ENCODE measurements at places on chromosomes 12 and 14. TPM values are rescaled to one million over a fixed set of nuclear protein-coding genes. Genes with fewer than 3 reads are reported as not detected.

Gene WDR20
- 13.6 TPM for total RNA-seq

Gene PTCSC3
- not detected for total RNA-seq

Gene PLEKHG7
- not detected for total RNA-seq

Gene FGD4
- 22.4 TPM for total RNA-seq

Gene CLEC1B
- not detected for total RNA-seq

Gene PTGER2
- not detected for total RNA-seq

Gene SLC5A8
- total RNA-seq = not detected

Gene MFAP5
- under 0.01 TPM for total RNA-seq

Gene TRPV4
- total RNA-seq = 0.75 TPM

Gene DENR
- 34.2 TPM for total RNA-seq

Gene DEGS2
- total RNA-seq = not detected

Gene FRMD6
- 241 TPM for total RNA-seq

Gene REM2
- total RNA-seq = 0.09 TPM
